Body of pancreas (tissue), 4 donors: ENCODE measurements at places on chromosomes 1 and 21.
A peak's percentile ranks its signal among the peaks of the same experiment; 100 is the strongest.

- no peak for DNase-seq
These were observed 2.7 kb downstream of the MIER1 start for GRCh38 chr1:66927528-66927927.

- no peak for DNase-seq
These were observed 127.1 kb downstream of the SLC30A10 start for GRCh38 chr1:219801156-219801820.

DNA sequence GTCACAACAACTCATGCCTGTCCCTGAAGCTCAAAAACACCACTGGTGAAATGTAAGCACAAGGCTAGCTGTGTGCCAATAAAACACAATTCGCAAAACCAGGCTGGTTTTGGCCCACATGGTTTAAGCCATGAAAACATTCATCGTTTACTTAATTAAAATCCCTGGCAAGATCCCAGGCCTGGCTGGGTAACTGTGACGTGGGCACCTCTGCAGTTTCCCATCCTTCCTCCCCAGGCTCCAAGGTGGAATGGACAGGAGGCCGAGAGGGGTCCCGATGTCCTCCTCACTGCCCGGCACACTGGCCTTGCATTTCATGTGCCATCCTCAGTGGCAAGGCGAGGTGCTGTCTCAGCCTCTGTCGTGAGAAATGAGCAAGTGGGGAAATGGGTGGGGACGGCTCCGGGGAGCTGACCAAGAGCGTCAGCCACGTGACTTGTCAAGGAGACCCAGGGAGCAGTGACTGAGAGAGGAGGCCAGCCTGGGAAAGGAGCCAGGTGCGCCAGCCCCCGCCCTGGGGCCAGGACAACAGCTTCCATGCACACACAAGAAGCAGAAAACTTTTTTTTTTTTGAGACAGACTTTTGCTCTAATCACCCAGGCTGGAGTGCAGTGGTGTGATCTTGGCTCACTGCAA, 153.1 kb upstream of the RAB4A start:
- peak; percentile 98 for DNase-seq

DNA sequence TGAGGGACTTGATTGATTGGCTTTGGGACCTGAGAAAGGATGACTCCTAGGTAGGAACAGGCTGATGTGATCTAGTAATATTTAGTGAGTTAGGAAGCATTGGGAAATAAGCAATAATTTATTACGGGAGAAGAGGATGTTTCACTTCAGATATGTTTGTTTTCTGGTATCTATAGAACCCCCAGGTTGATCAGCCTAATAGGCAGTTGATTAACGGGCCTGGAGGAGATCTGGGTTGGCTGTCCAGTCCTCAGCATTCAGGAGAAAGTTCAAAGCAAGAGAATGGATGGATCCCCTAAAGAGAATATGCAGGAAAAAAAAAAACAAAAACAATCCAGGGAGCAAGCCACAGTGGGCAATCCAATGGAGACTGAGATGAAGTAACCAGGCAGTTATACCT, 48.2 kb upstream of the AKT3 start:
- no peak for DNase-seq

GRCh38 chr1:173420330-173420806, 56.8 kb upstream of the PRDX6 start:
- peak; percentile 69 for DNase-seq

GRCh38 chr1:212951947-212952640, 1.8 kb downstream of the VASH2 start:
- no peak for DNase-seq

DNA sequence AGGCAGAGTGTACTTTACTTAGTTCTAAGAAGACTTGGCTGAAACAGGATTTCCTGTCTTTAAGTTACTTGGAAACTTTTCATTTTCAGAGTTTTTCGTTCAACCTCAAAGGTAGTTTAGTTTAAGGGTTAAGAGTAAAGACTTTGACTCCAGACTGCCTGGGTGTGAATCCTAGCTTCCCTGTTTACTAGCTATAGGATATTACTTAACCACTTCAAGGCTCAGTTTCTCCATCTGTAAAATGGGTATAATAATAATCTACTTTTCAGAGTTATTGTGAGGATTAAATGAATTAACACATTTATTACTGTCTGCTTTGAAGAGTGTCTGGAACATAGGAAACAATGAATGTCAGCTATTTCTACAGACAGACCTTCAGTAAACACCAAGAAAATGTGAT, 30.0 kb downstream of the ZNHIT6 start:
- DNase-seq: no peak

GRCh38 chr1:162151900-162152829, 82.7 kb downstream of the NOS1AP start:
- peak; percentile 46 for DNase-seq

DNA sequence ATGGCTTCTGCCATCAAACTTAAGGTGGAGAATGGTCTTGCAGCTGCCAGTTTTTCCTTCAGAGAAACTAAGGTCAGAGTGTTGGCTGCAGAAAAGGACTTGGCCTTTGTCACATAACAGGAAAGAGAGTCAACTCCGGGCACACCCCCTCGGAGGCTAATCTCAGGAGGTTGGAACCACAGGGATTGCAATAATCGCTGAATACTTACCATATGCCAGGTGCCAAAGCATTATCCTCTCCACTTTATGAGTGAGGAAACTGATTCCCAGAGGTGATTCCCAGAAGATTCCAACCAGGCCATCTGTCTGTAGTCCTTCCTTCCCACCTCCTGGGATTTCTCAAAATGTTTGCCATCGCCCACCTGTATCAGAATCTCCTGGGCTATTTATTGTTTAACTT, 54.0 kb downstream of the LACTBL1 start:
- DNase-seq: no peak

DNA sequence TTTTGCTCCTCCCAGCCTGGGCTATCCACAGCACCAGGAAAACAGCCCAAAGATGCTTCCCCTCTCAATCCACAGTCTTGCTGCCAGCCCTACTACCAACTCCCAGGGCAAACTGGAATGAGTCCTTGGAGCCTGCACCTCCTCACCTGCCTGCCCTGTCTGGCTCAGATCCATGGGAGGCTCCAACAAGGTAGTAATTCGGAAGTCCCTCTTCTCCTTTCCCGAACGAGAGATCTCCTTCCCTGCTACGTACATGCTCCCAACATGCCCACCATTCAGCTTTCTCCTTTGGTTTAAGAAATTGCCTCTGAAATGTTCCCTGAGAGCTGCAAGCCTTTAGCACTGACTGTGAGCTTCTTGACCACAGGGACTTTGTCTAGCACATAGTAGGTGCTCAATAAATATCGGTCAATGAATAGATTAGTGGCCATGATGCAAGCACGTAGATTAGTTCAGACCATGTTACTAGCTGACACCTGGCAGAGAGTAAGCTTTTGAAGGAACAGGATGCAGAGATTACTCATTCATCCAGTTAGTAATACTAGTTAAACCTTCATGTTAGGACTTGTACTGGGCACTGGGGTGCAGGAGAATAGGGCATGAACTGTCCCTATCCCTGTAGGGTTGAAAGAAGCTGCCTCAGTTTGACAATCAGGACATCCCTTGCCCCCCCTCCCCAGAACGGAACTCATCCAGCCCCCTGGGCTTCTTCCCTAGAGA, 80.1 kb downstream of the DISP3 start:
- no peak for DNase-seq

GRCh38 chr1:239841631-239842030, 250.1 kb upstream of the FMN2 start:
- DNase-seq: no peak

GRCh38 chr1:116288201-116288598, 84.8 kb upstream of the ATP1A1 start:
- DNase-seq: no peak

DNA sequence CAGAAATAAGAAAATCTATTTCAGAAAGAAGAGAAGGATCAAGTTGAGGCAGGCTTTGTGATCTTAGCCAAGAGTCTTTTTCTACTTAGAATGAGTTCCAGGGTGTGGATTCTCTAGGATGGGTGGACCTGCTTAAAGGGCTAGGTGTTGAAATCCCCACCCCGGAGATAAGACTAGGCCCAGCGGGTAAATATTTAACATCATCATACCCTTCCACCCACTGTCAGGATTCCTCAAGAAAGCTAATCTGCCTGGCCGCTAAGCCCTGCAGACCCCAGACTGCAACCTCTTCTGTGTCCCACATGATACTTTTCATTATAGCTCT, 5.8 kb downstream of the IGSF9 start:
- DNase-seq: no peak

DNA sequence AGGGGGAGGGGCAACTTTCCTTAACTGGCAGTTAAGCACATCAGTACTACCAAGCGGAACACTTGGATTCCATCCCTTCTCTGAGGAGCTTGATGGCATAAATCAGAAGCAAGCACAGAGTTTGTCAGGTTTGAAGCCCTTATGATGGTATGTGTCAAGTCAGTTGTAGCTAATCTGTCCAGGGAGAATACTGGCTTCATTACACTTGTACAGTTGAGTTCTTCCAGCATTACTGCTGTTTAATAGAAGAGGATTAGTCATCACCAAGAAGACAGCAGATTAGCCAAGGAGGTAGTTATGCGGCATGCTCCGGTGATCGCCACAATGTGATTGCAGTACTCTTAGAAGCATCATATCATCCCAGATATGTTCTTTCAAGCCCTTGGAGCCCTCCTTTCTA, 2.1 kb upstream of the TDRD5 start:
- no peak for DNase-seq

- DNase-seq: no peak
These were observed 900.6 kb downstream of the NCAM2 start for GRCh38 chr21:21898801-21899200.

DNA sequence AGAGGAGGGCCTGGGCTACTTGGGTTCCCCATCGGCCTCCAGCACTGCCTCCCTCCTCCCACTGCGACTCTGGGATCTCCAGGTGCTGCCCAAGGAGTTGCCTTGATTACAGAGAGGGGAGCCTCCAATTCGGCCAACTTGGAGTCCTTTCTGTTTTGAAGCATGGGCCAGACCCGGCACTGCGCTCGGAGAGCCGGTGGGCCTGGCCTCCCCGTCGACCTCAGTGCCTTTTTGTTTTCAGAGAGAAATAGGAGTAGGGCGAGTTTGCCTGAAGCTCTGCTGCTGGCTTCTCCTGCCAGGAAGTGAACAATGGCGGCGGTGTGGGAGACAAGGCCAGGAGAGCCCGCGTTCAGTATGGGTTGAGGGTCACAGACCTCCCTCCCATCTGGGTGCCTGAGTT, 24.4 kb downstream of the EIF2D start:
- DNase-seq: no peak

DNA sequence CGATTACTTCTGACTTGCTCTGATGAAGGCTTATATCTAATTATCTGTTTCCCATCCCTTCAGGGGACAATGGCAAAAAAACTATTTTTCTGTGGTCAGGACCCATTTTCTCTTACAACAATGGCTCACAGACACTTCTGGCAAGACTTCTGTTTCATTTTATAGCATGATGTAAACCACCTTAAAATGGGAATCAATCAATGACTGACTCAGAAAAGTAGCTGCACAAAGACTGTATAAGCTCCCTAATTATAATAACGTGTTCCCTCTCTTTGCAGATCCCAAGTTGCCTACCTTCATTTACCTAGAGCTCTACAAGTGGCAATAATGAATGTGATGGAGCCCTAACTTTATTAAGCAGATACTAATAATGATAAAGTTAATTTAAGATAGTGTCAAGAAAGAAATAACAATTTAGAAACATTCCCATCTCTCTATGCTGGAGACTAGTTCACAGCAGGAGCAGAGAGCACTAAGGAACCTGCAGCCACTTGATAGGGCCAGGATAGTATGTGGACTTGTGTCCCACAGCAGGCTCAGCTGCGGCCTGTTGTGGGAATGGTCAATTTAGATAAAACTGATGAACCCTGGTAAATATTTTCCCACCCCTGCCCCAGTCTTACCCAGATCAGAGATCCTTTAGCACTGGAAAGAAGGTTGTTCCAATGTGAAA, 538 bp downstream of the GBP2 start:
- DNase-seq: no peak

DNA sequence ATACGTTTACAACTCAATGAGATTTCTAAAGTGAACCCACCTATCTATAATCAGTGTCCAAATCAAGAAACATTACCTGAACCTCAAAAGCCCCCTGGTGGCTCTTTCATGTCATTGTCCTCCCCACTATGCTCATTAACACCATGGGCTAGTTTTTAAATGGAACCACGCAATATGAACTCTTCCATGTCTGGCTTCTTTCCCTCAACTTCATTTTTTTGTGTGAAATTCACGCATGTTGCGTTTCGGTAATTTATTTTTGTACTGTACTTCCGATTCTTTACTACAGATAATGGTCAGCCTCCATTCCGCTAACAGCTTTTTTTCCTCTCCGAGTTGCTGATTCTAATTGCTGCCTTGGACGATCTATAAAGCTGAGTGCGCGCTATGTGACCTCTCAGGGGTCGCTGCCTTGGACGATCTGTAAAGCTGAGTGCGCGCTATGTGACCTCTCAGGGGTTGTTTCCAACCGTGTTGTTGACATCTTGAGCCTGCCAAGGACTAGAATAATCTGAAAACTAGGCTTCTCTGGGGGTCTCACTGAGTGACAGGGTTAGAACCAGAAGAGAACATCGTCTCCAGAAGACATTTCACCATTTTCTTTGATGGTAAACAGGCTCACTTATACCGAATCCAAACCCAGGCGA, 1.1 kb upstream of the CACYBP start:
- peak; percentile 49 for DNase-seq

DNA sequence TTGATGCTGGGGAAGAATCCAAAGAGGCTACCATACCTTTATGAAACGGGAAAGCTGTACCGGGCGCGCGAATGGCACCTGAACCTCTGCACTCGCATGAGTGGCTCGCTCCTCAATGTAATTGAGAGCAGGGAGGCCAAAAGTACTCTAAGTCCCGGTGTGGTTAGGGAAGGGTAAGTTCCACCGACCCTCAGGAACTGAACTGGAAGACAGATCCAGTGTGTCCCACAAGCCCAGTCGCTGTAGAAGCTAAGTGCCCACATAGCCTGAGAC, 1.0 kb downstream of the GATAD2B start:
- DNase-seq: no peak

DNA sequence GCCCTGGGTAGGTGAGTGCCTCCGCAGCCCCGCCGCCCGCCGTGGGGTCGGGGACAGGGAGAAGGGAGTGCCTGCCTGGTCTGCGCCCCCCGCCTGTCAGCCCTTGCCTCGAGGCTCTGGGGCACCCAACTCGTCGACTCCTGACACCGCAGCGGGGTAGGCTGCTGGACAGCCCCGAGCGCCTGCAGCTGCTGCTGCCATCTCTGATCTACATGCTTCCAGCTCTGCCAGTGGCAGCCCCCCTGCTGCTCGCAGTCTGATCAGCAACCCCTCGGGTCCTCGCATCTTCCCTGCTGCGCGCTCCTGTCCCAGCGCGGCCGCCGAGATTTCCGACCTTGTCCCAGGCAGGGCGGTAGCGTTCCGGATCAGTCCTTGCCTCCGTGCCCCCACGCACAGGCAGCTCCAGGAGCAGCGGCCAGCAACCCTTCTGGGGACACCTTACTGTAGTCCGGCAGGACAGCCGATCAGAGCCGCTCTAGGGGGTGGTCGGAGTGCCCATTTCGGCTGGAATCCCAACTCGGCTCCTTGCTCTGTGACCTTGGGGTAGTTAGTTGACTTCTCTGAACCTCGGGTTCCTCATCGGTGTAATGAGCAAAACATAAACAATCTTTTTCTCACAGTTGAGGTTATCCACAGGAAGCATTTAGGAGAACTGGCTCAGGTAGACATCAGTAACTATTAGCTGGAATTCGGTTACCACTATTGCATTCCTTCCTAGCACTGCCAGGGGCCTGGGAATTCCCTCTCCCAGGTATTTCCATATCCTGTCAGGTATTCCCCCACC, 540 bp downstream of the BCAN start:
- DNase-seq: no peak

- no peak for DNase-seq
These were observed 1279.1 kb downstream of the NCAM2 start for GRCh38 chr21:22277341-22277740.

- DNase-seq: no peak
These were observed 284.6 kb upstream of the DPYD start for GRCh38 chr1:98205291-98206017.

- DNase-seq: no peak
These were observed 32.9 kb upstream of the IL12RB2 start for GRCh38 chr1:67274623-67275325.
